ENCODE measurements at places on chromosomes 16 and 17. TPM values are rescaled to one million over a fixed set of nuclear protein-coding genes. Genes with fewer than 3 reads are reported as not detected.
A peak's percentile ranks its signal among the peaks of the same experiment; 100 is the strongest.

Gene IL17C
- not detected for total RNA-seq

Gene PRSS36
- 0.75 TPM for total RNA-seq

Gene MARVELD3
- not detected for total RNA-seq

Gene ALOX12B
- total RNA-seq = not detected

Gene TBC1D3D
- not detected for total RNA-seq

Gene EXOC7
- total RNA-seq = 79.9 TPM

Gene KRTAP4-5
- total RNA-seq = not detected

Gene CAMKK1
- 4.9 TPM for total RNA-seq

Gene KRT36
- not detected for total RNA-seq

Gene NPLOC4
- 95.9 TPM for total RNA-seq

Gene PIPOX
- 0.64 TPM for total RNA-seq

DNA sequence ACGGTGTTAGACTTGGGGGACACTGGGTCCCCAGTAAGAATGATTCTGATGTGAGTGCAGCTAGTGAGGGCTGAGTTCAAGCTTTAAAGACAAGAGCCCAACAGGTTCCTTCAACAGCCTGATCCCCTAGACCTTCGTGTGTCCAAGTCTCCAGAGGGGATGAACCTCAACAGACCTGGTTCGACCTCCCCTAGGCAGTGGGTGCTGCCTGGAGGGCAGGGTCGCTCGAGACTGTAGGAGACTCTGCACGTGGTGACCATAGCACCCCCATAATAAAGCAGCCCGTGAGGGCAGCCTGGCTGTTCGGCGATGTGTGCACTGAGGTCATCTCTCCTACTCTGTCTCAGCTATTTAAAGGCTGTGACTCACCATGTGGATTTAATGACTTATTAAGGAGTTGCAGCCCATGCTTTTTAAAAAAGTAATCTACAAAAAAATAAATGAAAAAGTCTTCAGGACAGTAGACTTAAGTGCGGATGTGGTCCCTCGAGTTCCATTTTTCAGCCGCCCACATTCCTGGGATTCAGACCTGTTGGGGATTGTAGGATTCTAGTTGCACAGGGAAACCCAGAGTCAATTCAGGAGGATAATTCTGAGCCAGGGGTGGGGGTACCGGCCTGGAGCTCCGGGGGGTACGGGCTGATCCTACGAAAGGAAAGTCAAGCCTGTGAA lies 23.4 kb upstream of the METRNL start:
- no peak for DNase-seq

DNA sequence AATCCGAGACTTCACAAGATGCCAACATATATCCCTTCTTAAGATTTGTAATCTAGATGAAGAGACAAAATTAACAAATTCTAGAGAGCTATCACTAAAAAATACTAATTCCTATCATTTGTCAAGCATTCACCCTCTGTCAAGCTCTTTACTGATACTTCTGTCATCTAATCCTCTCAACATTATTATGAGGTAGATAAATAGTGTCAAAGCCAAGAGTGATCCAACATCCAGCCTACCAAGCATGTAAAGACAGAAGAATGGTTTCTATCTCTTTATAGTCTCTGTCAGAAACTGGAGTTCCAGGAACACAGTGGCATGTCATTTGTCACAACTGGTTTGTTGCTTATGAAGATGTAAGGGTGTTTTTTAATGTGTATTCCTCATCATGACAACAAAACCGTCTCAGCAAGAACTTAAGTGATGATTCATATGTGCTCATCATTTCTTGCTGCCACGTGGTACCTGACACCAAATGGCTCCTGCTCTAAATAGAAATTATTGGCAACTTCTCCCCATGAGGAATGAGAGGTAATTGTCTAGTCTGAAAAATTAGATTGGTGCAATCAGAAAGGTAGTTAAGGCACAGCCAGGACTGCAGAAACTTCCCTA lies 196.8 kb downstream of the TOX3 start:
- DNase-seq = no peak

DNA sequence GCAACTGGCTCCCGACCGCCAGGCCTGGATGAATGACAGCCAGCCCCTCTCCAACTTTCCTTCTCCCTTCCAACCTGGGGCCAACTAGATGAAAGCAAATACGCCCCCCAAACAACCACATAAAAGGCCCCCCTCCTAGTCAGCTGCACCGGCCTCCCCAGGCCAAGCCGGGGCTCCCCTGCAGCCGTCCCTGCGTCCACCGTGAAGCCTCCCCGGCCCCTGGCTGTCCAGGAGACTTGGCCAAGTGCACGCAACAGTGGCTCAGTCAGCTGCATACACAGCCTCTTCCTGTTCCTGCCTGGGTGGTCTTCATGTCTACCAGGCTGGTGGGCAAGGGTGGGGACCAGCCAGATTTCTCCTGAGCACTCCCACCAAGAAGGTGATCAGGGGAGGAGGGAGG lies 16.0 kb downstream of the DNAH17 start:
- no peak for DNase-seq

- DNase-seq = no peak
Measured at GRCh38 chr17:42251115-42251514, 25.1 kb downstream of the STAT5B start.

DNA sequence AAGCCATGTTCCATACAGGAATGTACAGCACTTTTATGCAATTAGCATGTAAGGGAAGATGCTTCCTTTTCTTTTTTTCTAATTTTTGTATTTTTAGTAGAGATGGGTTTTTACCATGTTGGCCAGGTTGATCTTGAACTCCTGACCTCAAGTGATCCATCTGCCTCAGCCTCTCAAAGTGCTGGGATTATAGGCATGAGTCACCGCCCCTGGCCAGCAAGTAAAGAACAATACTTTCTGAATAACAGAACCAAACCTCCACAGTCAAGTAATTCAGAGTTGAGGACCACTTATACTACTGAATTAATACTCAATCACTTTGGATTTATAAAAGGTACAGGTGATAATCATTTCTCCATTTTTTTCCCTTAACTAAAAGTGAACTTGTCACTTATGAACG lies 13.0 kb downstream of the C16orf87 start:
- no peak for DNase-seq

- DNase-seq = no peak
Measured at GRCh38 chr17:70552230-70552981, 383.1 kb downstream of the KCNJ2 start.

GRCh38 chr16:3262517-3262916 lies 6.1 kb upstream of the MEFV start:
- no peak for DNase-seq

- DNase-seq = no peak
Measured at GRCh38 chr17:80765241-80765961, 220.8 kb downstream of the RPTOR start.

DNA sequence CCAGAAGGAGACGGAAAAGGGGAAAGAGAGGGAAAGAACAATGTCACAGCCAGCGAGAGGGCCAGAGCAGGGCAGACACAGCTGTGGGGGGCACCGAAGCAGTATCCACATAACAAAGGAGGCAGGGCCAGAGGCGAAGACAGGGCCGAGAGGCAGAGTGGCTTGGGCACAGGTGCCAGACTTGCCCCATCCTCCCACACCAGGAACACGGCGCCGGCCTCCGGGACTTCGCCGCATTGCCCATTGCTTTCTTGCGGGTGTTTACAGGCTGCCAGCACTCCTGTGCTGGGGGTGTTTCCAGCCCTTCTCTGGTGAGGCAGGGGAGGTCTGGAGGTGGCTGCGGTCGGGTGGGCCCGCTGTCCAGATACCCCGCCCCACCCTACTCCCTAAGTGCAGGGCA lies 78.0 kb downstream of the ENGASE start:
- DNase-seq = no peak

DNA sequence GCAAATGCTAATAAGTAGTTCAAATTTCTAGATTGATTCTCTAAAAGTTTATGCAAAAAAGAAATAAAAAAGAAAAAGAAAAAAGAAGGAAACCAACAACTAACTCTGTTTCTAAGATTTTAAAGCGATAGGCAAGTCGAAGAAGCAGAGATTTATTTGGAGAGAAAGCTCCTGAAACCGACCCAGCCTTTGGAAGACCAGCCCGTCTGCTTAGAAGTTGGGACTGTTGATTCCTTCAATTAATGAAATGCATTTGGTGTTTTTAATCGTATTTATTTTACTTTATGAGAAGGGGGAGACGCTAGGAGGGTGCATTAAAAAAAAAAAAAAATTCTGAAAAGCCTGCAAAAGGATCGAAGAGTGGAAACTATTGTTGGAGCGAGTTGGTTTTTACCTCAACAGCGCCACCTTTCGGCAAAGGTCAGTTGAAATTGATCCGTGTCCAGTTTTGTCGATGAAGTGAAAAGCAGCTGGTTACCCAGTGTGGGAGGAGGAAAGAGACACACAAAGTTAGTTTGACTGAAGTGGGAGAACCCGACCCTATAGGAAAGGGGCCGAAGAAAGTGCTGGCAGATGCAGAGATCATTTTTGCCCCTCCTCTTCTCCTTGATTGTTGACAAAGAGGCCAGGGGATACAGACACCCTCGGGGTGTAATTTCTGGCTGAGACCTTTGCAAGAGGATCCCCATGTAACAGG lies 1.5 kb upstream of the MAF start:
- peak; percentile 88 for DNase-seq

DNA sequence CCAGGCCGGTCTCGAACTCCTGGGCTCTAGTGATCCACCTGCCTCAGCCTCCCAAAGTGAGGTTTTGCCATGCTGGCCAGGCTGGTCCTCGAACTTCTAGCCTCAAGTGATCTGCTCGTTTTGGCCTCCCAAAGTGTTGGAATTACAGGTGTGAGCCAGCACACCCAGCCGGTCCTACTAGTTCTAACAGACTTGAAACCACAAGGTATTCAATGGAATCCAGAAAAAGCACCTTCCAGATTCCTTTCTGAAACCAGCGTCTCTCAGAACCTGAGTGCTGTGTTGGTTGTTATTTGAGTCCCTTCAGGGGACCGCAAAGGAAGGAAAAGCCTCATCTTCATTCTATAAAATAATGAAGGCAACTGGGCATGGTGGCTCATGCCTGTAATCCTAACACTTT lies 4.1 kb downstream of the KRABD2 start:
- DNase-seq = no peak

- DNase-seq = no peak
Measured at GRCh38 chr17:83076938-83077337, 2.5 kb upstream of the METRNL start.

DNA sequence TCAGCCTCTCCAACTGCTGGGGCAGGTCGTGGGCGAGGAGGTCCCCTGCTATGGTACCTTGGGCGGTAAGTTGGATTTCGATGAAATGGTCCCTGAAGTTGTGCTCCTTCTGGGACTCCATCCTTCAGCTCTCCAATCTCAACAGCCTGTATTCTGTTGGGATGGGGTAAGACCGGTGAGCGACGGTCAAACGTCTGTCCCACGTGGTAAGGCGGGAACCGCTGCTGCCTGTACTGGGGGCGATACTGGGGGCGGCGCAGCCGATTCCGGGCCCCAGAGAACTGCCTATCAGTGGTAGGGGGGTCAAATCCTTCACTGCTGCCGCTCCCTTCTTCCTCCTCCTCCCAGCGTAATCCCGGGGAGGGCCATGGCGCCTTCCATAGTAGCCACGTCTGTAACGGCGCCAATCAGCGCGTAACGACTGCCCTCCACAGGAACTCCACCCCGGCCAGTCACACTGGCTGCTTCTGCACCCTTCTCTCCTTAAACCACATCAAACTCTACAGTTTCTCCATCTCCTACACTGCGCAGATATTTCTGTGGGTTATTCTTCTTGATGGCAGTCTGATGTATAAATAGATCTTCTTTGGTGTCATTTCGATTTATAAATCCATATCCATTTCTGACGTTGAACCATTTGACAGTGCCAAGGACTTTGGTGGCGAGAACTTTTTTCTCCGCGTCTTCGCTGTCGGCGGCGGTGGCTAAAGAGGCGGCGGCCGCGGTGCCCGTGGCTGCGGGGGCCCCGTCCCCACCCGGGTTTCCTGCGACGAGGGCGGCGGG lies 41.1 kb downstream of the AHSP start:
- no peak for DNase-seq

GRCh38 chr16:4945560-4946502 lies 8.9 kb upstream of the PPL start:
- DNase-seq = peak; percentile 33

- DNase-seq = no peak
Measured at GRCh38 chr16:49589544-49590031, 216.0 kb downstream of the C16orf78 start.

- DNase-seq = peak; percentile 42
Measured at GRCh38 chr16:14562691-14563491, 67.2 kb downstream of the PARN start.

- DNase-seq = no peak
Measured at GRCh38 chr16:81917375-81917774, 93.9 kb downstream of the SDR42E1 start.

DNA sequence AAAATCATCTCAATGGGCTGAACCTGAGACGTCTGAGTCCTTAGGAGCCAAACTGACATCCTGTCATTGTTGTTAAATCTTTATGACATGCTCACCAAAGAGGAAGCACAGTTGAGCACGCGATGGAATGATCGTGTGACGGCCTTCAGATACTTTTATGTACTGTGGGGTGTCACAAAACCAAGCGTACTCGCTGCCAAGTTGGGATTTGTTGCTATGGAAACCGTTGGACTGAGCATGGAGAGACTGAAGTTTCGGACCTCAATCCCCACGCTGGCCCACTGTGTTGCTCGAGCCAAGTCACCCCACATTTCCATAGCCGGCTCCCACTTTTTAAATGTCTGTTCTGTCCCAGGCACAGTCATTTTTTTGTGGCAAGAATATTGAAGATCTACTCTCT lies 222.8 kb upstream of the SDK2 start:
- no peak for DNase-seq

DNA sequence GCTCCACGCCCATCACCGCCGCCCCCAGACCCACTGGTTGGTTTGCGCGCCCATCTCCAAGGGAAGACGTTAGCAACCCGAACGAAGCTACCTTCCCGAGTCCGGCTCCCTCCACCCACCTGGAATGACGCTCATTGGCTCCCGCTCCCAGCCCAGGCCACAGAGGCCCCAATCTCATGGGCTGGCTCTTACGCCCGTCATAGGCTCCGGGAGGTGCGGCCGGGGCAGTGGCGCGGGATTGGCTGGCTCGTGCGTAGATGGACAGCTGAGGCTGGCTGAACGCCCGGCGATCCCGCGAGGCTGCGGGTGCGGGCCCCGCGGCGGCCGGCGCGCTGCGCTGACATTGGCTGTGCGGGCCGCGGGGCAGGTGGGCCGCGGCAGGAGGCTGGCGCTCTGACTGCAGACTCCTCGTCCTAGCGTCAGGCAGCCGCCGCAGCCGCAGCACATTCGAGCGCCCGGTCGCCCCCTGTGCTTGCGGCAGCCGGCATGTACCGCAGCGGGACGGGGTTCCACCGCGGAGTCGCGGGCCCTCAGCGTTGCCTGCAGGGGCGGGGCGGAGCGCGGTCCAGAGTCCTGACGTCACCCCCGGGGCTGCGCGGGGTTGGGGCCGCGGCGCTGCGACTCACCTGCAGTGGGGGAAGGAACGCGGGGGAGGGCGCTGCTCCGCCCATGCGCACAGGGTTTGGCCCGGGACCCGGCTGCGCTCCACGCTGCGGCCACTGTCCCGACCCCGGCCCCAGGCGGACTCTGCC lies 453 bp upstream of the MYH10 start:
- peak; percentile 97 for DNase-seq

GRCh38 chr16:19203374-19203966 lies 35.4 kb downstream of the SYT17 start:
- DNase-seq = no peak

Measured in heart right ventricle (tissue), 16 donors.